IMR-90 (cell line): ENCODE measurements at places on chromosomes 2 and 18.
A peak's percentile ranks its signal among the peaks of the same experiment; 100 is the strongest.

GRCh38 chr18:62876828-62877227 lies 161.5 kb downstream of the PHLPP1 start:
- DNase-seq: no peak

DNA sequence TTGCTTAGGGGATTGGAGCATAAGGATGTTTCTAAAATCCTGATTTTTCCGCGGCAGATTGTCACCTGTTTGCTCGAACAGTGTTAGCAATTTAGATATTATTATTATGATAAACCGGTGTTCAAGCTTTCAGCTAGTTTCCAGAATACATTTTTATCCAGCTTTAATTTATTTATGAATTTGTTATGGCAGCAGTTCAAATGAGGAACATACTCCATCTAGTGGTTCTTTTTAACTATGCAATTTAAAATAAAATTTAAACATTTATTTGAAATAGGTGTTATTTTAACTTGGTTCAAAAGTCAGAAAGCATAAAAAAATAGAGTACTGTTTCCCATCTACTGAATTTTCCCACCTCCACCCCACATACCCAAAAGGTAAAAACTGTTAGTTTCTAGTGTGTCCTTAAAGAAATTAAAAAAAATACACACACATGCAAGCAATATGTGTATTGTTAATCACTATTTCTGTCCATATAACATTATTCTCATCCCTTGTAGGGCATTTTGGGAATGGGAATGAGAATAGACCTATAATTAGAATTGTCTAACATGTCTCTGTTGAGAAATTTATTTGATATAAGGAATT lies 23.2 kb downstream of the ACOXL start:
- peak; percentile 16 for DNase-seq

DNA sequence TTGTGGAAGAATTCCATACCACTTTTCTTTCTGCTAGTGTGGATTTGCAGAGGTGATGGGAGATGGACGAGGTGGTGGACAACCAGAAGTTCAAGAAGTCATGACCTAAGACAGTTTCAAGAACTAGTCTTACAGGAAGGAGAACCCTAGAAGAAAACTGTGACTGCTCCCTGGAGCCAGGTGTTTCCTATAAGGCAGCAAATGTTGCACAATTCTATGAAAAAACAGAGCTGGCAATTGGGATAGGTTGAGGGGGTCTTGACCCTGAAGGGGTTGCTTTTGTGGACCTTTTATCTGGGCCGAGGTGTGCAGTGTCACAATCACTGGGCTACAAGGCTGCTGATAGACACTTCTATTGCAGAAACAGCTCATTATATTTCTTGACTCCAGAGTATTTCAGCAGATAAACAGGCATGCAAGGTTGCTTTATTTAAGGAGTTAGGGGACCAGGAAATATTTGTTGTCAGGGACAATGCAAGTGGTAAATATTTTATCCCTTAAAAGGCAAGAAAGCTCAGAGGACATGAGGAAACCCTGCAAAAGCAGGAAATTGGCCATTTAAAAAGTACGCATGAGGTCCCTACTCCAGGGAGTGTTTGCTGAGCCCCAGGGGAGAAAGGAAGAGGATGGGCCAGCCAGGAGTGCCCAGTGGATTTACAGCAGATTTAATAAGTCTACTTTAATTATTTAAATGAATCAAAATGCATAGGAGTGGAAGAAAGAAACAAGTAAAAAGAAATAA lies 22.9 kb downstream of the APCDD1 start:
- DNase-seq: no peak

DNA sequence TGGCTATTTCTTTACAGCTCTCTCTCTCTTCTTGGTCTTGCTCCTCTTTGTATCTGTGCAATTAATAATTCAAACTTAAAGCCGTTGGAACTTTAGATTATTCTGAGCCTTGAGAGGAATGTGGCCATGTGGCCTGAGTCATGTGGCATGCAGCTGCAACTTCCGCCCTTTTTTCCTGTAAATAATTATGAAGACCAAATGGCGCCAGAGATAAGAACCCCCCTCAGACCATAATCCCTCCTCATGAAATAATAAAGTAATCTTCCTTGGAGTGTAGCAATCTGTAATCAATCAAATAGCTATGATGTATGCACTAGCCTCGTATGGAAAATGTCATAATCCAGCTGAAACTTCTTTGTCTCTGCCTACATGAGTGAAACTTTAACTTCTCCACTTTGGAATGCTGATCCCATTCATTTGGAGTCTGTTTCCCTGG lies 13.5 kb upstream of the TWSG1 start:
- peak; percentile 89 for DNase-seq

DNA sequence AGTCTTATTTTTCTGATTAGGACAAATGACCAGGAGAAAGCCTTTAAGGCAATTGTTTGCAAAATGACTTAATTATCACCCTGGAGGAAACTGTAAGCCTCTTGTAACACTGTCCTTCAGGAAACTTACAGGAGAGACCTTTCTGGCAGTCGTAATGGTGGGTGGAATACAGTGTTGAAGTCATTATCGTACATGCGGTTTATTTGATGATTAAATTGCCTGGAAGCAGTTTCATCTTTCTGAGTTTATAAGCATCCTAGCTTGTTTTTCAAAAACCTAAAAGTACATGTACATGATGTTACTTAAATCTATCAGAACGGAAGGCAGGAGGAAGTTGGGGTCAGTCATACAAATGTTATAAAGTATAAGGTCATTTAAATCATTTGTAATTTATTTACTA lies 86.2 kb upstream of the RAB27B start:
- DNase-seq: no peak

DNA sequence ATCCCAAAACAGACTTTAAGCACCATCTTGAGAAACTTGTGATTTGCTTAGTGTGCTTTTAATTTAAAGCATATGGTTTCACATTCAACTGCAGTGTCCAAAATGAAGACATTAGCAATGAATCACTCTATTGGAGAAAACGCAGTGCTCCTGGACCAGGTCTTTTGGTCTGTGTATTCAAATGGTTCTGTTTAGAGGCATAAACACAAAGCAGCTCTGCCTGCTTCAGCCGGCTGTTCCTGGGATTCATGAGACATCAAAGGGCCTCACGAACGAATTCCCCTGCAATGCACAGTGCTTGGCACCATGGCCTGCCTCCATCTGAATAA lies 117.1 kb upstream of the SP5 start:
- no peak for DNase-seq

DNA sequence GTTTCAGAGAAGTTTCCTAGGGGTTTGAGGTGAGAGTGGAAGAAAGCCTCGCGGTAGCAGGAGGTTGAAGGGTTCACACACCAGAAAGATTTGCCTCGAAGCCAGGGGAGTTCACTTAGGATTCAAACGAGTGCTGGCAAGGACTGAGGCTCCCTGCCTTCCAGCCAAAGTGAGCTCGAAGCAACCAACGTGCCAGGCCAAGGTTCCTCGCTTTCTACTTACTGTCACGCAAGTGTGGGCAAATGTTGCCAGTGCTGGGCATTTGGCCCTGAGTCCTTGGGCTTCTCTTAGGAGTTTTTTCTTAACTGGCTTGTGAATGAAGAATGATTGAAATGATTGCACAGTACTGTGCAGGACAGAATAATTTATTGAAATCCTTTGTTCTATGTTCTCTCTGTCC lies 53.6 kb downstream of the TMEM178A start:
- no peak for DNase-seq

DNA sequence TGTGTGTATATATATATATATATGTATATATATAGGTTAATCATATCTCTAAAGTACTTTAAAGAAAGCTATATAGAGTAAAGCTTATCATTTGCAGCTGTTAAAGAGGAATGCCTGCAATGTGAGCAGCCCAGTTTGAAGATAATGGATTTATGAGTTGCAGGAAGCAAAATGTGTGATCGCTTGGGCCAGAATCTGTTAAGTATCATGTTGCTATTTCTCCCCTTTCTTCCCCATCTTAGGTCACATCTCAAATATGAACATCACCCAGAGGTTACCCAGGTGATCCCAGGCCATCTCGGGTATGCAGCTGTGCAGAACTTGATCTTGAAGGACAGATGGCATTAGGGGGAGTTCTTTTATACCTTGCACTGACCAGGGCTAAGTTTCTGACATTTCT lies 316.5 kb downstream of the MTX2 start:
- no peak for DNase-seq

GRCh38 chr2:115427436-115427835 lies 985.0 kb downstream of the DPP10 start:
- DNase-seq: no peak

DNA sequence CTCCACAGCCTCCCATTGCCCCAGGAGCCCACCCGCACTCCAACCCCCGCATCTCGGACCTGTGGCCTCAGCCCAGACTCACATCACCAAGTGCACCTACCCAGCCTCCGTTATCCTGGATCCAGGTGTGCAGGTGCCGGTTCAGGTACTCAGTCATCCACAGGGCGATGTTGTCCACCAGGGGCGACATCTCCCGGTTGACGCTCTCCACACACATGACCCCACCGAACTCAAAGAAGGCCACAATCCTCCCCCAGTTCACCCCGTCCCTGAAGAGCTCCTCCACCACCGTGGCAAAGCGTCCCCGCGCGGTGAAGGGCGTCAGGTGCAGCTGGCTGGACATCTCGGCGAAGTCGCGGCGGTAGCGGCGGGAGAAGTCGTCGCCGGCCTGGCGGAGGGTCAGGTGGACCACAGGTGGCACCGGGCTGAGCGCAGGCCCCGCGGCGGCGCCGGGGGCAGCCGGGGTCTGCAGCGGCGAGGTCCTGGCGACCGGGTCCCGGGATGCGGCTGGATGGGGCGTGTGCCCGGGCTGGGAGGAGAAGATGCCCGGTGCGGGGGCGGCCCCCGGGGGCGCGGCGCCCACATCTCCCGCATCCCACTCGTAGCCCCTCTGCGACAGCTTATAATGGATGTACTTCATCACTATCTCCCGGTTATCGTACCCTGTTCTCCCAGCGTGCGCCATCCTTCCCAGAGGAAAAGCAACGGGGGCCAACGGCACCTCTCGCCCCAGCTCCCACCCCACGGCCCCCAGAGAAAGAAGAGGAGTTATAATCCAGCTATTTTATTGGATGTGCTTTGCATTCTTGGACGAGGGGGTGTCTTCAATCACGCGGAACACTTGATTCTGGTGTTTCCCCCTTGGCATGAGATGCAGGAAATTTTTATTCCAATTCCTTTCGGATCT lies 1.3 kb downstream of the BCL2 start:
- DNase-seq: no peak

DNA sequence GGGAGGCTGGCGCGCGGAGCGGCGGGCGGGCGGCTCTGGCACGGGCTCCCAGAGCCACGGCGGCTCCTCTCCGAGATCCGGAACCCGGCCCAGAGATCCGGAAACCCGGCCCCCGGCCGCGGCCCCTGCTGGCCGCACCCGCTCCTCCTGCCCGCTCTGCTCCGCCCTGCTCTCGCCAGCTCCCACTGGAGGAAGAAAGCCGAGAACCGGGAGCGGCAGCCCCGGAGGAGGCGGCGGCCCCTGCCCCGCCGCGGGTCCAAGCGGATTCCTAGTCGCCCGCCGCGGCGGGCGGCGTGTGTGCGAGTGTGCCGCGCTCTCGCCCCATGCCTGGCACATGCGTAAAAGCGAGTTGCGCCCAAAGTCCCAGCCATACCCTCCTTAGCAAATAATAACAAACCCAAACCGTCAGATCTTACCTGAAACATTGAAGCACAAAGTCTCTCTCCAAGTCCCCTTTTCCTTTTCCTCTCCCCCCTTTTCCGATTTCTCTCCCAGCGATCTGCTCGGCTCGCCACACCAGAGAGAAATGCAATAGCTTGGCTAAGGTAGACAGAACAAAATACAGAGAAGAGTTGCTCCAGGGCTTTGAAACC lies 108.7 kb upstream of the KCTD1 start:
- DNase-seq: peak; percentile 36

DNA sequence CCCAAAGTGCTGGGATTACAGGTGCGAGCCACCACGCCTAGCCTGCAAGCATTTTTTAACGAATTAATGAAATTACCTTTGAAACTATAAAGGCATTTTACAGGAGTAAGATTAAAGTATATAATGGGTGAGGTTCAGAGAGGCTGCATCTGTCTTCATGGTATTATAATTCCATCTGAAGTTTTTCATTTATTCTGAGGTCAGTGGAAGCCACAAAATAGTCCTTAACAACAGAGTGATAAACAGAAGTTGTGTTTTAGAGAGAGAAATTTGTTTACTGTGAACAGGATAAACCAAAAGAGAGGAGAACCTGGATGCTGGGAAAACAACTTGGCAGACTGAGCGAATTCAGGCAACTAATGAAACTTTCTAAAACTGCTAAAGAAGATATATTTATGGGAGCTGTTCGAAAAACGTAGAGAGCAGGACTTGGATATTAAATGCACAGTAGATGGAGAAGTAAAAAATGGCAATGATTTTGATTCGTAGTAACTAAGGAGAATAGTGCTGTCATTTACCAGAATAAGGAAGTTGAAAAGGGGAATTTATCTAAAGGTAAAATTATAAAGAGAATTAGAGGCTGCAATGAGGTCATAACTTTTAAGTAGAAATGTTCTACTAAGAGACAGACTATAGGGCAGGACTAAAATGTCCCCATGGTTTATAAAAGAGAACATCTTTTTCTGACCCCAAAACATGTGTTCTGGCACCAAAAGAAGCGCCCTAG lies 37.9 kb upstream of the ITGA4 start:
- no peak for DNase-seq

GRCh38 chr18:63953811-63954210 lies 4.7 kb downstream of the HMSD start:
- no peak for DNase-seq

DNA sequence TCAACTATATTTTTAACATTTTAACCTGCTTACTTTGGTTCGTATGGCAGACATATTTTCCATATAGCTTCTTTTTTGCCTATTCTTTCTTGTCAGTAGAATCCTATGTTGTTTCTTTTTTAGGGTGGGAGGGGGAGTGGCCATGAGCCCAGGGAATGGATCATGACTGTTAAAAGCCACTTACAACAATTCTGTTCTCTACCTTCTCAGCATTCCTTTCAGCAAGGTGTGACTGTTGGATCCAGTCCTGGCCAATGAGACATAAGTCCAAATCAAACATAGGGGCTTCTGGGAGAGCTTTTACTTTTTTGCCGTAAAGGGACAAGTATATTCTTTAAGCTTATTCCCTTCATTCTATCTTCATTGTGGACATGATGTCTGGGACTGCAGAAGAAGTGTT lies 25.0 kb upstream of the DNAH6 start:
- DNase-seq: no peak
